ENCODE measurements at places on chromosomes 1 and 21.

- H3K4me1 ChIP-seq = no peaks in the 10 kb centered on the region
- H3K4me3 ChIP-seq = no peak overlapping the region
- no peaks in the 10 kb centered on the region for H3K36me3 ChIP-seq
Measured at GRCh38 chr1:210124736-210125135, 107.9 kb upstream of the SERTAD4 start.

- DNase-seq = peak; percentile 5
- no peak overlapping the region for H3K27ac ChIP-seq
- no peaks in the 10 kb centered on the region for H3K27me3 ChIP-seq
- peaks cover 33% of the 10 kb centered on the region for H3K36me3 ChIP-seq
Measured at GRCh38 chr1:58670181-58670580, 29.7 kb downstream of the MYSM1 start.

DNA sequence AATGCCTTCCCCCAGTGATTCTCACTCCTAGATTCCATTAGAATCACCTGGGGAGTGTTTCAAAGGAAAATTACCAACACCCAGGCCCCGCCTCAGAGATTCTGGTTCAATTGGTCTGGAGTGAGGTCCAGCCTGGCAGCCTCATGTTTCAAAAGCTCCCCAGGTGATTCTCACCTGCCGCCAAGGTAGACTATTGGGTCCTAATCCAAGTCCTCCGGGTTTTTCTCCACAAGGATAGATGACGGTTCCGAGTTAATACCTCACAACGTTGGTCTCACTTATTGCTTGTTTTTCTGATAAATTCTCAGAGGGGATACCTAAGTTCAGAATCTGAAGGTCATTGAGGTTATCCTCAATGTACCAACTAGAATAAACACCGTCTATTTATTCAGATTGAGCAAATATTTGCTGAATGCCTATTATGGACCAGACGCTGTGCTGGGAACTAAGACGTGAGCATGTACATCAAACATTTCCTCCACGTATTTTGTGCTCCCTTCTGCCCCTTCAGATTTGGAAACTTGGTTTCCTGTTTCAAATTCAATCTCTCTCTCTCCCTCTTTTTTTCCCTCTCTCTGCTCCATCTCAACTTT, 97.5 kb downstream of the SEC16B start:
- H3K36me3 ChIP-seq = no peaks in the 10 kb centered on the region
- peaks cover 2% of the 10 kb centered on the region for H3K27me3 ChIP-seq
- no peak for DNase-seq
- no peaks in the 10 kb centered on the region for H3K4me1 ChIP-seq
- no peak overlapping the region for H3K4me3 ChIP-seq
- H3K27ac ChIP-seq = no peak overlapping the region

GRCh38 chr1:154414606-154415005, 9.5 kb downstream of the IL6R start:
- no peaks in the 10 kb centered on the region for H3K36me3 ChIP-seq
- H3K27ac ChIP-seq = no peak overlapping the region
- peaks cover 31% of the 10 kb centered on the region for H3K4me1 ChIP-seq
- H3K4me3 ChIP-seq = no peak overlapping the region
- no peaks in the 10 kb centered on the region for H3K27me3 ChIP-seq

- no peak overlapping the region for H3K27ac ChIP-seq
- H3K4me1 ChIP-seq = no peaks in the 10 kb centered on the region
- DNase-seq = no peak
- H3K27me3 ChIP-seq = no peaks in the 10 kb centered on the region
- no peak overlapping the region for H3K4me3 ChIP-seq
- no peaks in the 10 kb centered on the region for H3K36me3 ChIP-seq
Measured at GRCh38 chr1:221562542-221563475, 179.1 kb downstream of the DUSP10 start.

DNA sequence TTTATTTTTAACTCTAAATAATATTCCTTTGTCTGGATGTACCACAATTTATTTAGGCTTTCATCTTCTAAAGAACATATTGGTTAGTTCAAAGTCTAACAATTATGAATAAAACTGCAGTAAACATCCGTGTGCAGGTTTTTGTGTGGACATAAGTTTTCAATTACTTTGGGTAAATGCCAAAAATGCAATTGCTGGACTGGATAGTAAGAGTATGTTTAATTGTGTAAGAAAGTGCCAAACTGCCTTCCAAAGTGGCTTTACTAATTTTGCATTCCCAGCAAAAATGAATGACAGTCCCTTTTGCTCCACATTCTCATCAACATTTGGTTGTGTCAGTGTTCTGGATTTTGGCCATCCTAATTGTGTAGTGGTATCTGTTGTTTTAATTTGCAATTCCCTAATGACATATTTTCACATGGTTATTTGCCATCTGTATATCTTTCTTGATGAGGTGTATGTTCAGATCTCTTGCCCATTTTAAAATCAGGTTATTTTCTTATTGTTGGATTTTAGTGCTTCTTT, 113.8 kb downstream of the DPYD start:
- H3K4me3 ChIP-seq = no peak overlapping the region
- H3K36me3 ChIP-seq = peaks cover 4% of the 10 kb centered on the region
- H3K27ac ChIP-seq = no peak overlapping the region
- no peaks in the 10 kb centered on the region for H3K27me3 ChIP-seq

DNA sequence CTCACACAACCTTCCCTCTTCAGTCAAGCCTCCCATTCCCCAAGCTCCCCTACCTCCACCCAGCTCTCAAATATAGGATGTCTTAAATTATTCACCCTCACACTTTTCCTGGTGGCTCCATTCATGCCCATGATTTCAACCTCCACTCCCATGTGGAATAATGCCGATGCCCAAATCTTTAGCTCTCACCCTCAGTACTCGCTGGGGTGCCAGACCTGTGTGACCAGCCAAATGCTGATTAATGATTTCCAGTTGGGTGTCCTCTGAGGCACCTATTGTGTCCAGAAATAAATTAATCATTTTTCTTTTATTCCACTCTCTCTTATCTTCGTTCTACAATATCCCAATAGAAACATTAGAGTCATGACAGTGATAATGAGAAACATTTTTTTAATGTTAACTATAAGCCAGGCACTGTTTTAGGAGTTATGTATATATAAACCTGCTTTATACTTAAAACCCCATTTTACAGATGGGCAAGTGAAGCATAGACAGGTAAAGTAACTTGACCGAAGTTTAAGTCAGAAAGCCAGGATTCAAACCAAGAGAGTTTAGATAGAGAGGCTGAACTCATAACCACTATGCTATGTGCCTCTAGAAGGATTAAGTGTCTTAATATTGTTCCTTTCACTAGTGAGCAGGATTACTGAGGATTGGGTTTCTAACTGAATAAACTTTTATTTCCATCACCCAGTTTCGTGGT, 209.7 kb downstream of the DUSP10 start:
- no peaks in the 10 kb centered on the region for H3K4me1 ChIP-seq
- no peak overlapping the region for H3K27ac ChIP-seq
- H3K27me3 ChIP-seq = no peaks in the 10 kb centered on the region
- no peak overlapping the region for H3K4me3 ChIP-seq
- peak; percentile 5 for DNase-seq
- H3K36me3 ChIP-seq = no peaks in the 10 kb centered on the region

GRCh38 chr1:63316984-63317816, 5.2 kb upstream of the FOXD3 start:
- peak; percentile 80 for DNase-seq
- H3K4me1 ChIP-seq = peaks cover 25% of the 10 kb centered on the region
- H3K36me3 ChIP-seq = no peaks in the 10 kb centered on the region
- no peak overlapping the region for H3K27ac ChIP-seq

GRCh38 chr1:160045653-160046052, 13.9 kb upstream of the PIGM start:
- no peak overlapping the region for H3K4me3 ChIP-seq
- no peak for DNase-seq
- H3K27ac ChIP-seq = no peak overlapping the region
- H3K36me3 ChIP-seq = no peaks in the 10 kb centered on the region
- H3K27me3 ChIP-seq = no peaks in the 10 kb centered on the region

GRCh38 chr1:115338457-115338820, 390 bp upstream of the NGF start:
- no peak overlapping the region for H3K4me3 ChIP-seq
- no peaks in the 10 kb centered on the region for H3K36me3 ChIP-seq
- H3K27ac ChIP-seq = no peak overlapping the region

- no peak for DNase-seq
- peaks cover 4% of the 10 kb centered on the region for H3K4me1 ChIP-seq
- H3K4me3 ChIP-seq = no peak overlapping the region
Measured at GRCh38 chr1:201369209-201369608, 8.3 kb downstream of the TNNT2 start.

- peaks cover 3% of the 10 kb centered on the region for H3K36me3 ChIP-seq
- H3K27me3 ChIP-seq = no peaks in the 10 kb centered on the region
- H3K4me3 ChIP-seq = no peak overlapping the region
- no peak overlapping the region for H3K27ac ChIP-seq
- DNase-seq = no peak
Measured at GRCh38 chr1:28971980-28972771, 57.8 kb downstream of the EPB41 start.

Data from common myeloid progenitor, CD34-positive (primary cell).